ENCODE measurements at places on chromosomes 2 and 18.

GRCh38 chr2:236673823-236674185 is 104.2 kb downstream of the ACKR3 start:
- no peak for DNase-seq

GRCh38 chr2:3387011-3387410 is 7.5 kb downstream of the TRAPPC12 start:
- no peak for DNase-seq

DNA sequence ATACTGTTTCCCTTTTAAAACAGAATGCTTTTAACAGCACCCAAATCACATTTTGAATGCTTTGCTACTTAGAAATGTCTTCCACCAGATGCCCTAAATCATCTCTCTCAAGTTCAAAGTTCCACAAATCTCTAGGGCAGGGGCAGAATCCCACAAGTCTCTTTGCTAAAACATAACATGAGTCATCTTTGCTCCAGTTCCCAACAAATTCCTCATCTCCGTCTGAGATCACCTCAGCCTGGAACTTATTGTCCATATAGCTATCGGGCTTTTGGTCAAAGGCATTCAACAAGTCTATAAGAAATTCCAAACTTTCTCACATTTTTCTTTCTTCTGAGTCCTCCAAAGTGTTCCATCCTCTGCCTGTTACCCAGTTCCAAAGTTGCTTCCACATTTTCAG is 1374.5 kb upstream of the NXPH2 start:
- no peak for DNase-seq

- no peak for DNase-seq
Observed at GRCh38 chr2:71558300-71559051, 105.1 kb downstream of the DYSF start.

DNA sequence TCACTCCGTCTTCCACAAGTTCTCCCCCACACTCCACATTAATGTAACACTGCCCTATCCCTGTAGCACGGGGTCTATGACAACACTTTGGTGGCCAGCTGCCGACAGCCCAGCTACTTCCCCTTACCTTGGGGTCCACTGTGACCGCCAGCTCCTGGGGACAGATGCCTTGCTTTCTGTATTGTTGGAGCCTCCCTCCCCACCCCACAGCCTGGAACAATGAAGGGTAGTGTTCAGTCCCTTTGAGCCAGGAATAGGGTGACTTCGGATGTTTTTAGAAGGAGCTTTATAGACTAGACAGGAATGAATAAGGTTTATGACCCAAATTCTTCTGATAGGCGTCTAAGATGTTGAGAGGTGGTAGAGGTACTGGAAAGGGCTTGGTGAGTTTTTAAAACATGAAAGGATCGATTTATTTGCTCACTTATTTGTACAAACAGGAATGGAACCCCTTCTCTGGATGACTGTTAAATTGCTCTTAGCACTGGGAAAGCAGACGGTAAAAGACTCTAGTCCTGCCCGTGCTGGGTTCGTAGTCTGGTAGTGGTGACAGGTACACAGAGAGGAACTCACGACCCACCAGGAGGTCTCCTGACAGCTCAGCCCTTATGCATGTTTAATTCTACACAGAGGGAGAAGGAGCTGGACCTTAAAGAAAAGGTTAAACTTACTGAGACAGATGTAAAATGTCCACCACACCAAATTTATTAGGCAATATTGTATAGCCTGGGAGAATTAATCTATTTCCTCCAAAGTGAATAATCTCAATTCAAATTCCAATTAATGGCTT is 90.9 kb downstream of the MYCN start:
- DNase-seq = no peak

DNA sequence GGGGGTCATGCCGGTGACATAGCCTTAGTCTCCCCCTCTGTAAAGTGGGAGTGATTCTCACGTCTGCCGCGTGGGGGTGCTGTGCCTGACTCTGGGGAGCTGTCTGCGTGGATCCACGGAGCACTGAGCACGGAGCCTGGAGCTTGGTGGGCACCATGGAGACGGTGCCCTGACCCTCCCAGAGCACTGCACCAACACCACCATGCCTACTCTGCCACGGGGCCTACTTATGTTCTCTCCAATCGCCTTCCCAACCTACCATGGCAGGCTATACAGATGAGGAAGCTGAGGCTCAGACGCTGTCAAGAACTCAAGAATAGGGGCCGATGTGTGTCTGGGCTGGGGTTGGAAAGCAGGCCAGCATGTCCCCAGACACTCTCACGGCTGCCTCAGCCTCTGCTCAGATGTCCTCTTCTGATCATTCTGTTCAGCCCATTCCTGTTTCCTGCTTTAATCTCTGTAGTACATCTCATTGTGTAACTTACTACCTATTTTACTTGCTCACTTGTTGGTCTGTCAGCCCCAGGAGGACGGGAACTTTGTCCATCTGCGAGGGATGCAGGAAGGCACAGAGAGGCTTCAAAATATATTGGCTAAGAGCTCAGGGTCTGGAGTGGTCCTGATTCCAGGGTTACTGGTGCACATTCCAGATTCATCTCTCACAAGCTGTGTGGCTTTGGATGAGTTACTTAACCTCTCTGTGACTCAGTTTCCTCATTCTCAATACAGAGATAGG is 168.1 kb upstream of the HS6ST1 start:
- DNase-seq = no peak

- DNase-seq = peak; percentile 83
Observed at GRCh38 chr2:164620873-164621763, at the start of gene GRB14. Gene GRB14 (minus strand): TSS chr2:164621482. CDS start chr2:164621309, 173 bp downstream.

DNA sequence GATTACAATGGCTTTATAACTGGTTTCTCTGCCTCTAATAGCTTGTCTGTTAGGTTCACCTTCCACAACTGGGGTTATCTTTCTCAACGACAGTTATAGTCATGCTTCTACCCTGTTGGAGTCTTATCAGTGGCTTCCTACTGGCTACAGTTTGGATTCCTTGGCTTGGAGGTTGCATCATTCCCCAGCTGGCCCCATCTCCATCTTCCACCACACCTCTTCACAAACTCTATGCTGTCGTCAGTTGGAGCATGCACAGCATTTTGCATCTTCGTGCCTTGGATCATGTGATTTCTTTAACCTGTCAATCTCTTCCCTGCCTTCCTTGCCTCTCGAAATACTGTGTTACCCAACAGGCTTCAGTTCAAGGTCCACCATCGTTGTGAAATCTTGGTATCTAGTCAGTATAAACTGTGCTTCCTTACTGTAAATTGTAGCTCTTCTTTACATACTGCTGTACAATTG is 316.3 kb upstream of the CXCR4 start:
- no peak for DNase-seq

DNA sequence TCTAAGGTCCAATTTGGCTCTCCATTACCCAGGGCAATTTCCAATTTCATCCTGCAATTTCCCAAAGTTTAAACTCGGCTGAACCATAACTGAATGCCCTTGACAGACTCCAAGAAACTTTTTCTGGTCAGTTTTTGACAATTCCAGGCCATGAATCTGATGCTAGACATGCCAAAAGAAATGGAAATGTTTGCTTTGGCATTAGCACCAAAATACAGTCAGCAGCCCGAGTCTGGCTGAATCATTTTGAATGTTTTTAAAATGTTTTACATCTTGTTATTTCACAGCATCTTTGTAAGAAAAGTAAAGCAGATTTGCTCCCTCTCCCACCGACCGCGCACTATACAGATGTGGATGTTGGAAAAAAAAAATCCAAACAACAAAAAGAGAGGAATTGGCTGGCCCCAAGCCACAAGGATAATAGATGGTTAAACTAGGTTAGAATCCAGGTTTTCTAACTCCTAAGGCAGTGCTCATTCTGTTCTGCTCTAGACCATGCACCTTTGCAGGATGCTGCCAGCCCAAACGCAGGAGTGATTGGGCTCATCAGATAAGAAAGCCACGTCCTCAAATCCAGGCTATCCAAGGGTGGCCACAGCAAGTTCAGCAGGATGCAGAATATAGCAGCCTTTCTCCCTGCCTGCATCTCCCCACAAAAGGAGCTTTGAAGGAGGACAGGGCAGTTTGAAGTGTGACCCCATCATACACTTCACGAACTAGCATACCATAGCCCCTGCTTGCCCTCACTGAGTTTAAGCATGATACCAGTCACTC is 167.5 kb downstream of the ALK start:
- no peak for DNase-seq

GRCh38 chr2:128499367-128500137 is 180.9 kb upstream of the HS6ST1 start:
- no peak for DNase-seq

GRCh38 chr2:100272841-100273329 is 49.4 kb downstream of the LONRF2 start:
- DNase-seq = no peak

DNA sequence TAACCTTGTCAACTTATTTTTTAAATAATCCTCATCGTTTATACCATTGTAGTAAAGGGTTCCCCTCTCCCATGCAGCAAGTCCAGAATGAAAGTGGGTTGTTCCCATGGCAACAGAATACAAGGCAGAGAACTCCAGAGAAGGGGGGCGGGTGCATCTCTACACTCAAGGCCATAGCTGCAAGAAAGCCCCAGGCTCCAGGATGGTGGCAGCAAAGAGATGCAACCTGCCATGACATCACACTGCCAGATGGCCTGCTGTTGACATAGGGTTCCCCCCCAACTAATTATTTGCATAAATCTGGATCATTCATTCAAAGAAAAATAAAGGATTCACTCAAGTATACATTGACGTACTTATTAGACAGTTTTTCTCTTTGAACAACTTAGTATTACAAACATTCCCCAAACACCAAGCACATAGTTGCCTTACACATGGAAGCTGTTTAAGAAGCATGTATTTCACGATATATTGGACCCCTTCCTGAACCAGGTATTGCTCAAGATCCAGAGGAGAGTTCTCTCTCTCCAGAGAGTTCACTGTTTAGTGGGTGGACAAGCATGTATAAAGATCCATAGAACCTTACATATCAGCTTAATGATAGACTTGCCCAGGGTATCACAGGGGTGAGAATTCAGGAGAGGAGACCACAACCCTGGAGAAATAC is 87.4 kb upstream of the KLF7 start:
- DNase-seq = peak; percentile 5

DNA sequence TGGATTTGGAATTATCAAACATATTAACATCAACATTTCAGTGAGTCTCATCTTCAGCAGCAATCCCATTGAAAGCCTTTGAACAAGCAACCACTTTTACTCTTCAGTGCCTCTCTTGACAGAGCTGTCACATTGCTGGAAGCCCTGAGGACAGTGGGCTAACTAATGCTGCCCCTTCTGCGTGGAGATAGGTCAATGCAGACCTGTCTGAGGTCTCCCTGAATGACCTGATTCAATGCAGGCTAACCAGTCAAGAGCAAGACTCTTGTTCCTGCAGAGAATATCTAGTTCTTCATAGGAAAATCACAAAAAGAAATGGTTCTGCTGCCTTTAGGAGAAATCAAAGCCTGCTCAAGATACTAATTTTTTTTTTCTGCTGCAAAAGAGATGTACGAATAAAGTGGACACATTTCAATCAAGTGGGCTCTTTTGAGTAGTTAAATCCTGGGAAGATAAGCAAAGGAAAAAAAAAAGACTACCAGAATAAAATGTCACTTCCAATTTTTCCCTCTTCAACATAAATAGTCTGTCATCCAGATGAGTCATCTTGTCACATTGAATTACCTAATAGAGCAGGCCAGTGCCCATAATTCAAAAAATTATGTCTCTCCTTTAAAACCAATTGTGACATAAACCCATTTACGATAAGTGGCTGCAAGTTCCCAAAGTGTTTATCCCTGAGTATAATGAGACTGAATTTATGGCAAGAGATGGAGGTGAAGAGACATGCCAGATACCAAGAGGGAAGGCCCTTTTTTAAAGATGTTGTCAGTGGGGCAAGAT is 1269.0 kb upstream of the DDX18 start:
- DNase-seq = no peak

DNA sequence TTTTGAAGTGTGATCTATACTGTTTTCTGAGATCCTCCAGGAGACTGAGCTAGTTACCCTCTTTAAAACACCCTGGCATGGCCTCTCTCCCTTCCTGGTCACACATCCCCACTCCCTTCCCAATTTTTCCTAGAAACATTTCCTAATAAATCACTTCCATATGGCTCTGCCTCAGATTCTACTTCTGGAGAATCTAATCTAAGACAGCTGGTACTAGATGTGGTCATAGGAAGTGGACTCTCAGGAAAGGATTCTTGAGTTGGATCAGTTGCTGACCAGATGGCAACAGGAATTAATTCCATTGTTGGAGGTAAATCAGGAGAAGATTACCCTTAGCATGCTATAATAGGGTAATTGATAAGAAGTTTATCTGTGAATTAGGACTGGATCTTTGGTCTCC is 310.5 kb downstream of the SATB2 start:
- DNase-seq = no peak

DNA sequence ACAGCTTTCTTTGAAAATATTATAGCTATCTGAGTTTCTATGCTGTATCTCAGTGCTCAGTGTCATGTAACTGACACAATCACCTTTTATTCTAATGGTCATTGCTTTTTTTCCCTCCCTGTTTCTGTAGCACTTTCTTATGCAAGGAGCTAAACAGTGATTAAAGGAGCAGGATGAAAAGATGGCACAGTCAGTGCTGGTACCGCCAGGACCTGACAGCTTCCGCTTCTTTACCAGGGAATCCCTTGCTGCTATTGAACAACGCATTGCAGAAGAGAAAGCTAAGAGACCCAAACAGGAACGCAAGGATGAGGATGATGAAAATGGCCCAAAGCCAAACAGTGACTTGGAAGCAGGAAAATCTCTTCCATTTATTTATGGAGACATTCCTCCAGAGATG is 56.4 kb downstream of the SCN2A start:
- DNase-seq = no peak

- no peak for DNase-seq
Observed at GRCh38 chr2:61737841-61738240, 116.0 kb downstream of the FAM161A start.

DNA sequence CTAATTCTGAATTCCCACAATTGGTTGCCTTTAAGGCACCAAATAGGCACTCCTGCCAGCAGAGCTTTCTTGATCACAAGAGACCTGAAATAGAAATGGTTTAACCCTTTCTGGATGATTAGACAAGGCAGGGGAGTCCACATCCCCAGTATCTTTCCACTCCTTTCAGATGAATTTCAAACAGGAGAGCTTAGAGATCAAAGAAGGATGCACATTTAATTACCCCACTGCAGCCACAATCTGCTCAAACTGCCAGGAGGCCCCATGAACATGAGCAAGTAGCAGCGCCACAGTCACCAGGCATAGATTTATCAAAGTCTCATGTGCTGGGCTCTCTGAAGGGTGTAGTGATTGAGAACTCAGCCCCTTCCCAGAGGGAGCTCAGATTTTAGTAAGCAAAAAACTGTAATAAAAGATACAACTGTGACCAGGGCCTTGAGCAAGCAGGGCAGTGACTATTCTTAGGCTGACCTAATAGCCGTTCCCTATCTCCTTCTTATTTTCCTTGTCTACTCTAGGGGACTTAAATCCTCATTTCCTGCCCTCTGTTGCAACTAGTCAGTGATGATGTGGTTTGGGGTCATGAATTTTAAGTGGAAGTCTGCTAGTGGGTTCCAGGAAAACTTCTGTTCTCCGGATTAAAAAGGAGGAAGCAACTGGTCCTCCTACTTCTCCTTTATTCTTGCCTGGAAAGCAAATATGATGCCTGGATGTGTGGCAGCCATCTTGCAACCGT is 53.7 kb downstream of the SLC4A3 start:
- DNase-seq = no peak

All from NCI-H774 (cell line).